ENCODE measurements at places on chromosomes 2 and 18.
A peak's percentile ranks its signal among the peaks of the same experiment; 100 is the strongest.

DNA sequence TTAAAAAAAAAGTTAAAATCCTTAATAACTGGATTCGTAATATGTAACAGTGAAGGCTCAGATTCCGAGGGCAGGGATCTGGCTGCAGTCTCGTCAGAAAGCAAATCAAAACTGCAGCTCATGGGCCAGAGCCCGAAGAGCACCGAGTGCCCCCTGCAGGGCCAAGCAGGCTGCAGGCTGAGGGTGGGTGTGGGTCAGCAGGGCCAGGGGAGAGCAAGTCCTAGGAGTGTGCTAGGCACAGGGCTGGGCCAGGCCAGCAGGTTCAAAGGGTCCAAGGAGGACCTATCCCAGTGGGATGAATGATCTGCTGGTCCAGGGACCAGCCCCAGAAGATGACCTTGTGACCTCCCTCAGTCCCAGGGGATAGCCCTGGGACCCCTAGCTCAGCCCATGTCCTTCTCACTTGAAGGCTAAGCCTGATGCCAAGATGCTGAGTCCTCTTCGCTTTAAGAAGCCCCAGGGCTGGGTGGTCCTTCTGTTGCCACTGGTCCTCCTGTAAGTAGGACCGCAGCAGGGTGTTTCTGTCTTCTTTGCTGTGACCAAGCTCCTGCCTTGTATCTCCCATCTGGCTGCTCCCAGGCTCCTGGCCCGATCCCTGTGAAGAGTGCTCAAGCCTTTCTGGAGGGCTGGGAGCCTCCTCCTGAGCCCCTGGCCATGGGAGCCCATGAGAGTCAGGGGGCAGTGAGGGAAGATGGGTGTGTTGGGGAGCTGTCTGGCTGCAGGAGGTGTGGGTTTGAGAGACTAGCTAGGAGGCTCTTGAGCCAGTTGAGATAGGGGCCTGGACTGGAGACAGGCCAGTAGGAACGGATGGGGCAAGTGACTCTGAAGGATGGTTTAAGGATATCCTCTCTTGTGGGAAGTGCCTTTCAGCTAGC lies 150.7 kb downstream of the DYSF start:
- DNase-seq: no peak

DNA sequence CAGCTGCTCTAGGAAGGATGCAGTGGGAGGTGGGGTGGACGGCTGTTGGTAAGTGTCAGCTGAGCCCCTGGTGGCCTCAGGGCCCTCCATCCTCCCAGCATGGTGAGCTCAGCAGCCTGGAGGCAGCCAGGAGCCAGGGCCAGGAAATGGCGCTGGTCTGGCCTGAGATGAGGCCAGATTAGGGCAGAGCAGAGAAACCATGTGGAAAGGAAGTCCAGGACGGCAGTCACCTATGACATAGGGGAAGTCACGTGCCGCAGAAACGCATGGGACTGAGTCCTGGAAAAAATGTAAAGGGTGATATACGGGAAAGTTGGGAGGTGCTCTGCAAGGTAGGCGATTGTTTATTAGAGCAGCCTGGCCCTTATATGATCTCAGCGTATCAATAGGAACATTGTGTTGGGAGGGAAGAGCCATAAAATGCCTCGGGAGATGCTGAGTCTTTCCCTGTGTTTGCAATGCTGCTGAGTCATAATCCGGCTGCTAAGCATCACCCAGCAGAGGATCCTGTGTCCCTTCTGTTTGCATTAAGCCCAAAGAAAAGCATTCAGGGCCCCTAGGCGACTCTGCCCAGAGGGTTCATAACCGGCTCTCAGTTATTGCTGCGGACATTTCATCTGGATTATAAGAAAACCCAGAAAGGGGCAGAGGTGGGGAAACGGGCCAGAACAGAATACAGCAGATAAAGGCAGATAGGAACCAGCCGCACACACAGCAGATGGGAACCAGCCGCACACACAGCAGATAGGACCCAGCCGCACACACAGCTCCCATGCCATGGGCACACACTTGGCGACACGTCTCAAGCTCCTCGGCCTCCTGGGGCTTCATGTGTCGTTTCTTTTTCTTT lies 30.3 kb upstream of the B3GNT7 start:
- peak; percentile 4 for DNase-seq

GRCh38 chr2:100612388-100613000 lies 49.7 kb downstream of the PDCL3 start:
- no peak for DNase-seq

- no peak for DNase-seq
Observed at GRCh38 chr2:165500001-165500400, 30.5 kb downstream of the CSRNP3 start.

DNA sequence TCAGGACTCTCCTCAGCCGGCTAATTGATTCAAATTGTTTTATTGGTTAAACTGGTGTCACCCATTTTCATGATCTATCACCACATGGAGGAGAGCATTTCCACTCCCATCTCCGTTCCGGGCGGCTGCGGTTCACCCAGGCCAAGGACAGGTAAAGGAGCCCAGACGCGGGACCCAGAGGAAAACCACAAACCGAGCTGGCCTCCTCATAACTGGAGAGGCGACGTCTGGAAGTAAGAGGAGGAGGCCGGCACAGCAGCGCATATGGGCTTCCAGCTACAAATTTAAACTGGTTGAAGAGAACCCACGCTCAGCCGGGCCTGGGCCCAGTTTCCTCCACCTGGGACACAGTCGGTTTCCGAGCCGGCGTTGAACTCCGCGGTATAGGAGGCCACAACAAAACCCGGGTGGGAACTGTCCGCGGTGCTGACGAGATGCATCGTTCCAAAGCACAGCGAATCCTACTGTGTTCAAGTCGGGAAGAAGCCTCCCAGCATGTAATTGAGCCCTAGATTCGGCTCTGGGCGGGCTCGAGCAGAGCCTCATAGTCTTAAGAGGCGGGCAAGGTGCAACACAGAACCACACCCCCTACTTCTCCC lies 3.0 kb upstream of the SKOR2 start:
- DNase-seq: peak; percentile 48

GRCh38 chr2:10629819-10630532 lies 59.8 kb downstream of the NOL10 start:
- no peak for DNase-seq

DNA sequence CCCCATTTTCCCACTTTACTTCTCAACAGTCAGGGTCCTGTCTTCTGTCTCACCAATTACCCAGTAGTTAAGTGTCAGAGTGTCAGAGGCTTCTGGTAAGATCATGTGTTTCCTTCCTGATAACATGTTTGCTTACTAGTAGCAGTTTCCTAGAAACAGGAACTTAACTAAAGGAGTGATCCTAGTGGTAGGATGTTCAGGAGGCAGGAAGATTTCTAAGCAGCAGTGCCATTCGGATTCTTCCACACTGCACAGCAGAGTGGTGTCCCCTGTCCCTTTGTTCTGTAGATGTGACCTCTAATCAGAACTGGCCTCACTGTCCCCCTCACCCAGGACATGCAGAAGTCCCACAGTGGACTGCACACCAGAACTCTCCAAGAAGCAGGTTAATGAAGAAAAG lies 221.8 kb upstream of the OSR1 start:
- no peak for DNase-seq

Measured in GM20000 (cell line).